ENCODE measurements at places on chromosomes 4 and X.

DNA sequence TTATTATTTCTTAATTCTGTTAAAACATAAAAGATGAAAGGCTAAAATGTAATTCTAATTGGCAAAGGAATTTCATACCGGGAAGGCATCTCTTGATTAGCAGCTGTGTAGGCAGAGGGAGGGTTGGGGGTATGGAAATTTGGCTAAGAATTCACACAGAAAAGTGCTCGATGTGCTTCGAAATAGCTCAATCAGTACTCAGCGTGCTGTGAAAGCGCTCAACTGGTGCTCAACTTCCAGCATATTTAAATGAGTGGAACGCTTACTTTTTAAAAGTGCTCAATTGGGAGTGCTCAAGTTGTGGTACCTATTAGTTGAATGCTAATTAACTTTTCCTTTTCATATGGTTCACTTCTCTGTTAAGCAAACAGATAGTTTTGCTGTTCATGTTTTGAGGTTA, 695.9 kb upstream of the ATOH1 start:
- no peak for DNase-seq

DNA sequence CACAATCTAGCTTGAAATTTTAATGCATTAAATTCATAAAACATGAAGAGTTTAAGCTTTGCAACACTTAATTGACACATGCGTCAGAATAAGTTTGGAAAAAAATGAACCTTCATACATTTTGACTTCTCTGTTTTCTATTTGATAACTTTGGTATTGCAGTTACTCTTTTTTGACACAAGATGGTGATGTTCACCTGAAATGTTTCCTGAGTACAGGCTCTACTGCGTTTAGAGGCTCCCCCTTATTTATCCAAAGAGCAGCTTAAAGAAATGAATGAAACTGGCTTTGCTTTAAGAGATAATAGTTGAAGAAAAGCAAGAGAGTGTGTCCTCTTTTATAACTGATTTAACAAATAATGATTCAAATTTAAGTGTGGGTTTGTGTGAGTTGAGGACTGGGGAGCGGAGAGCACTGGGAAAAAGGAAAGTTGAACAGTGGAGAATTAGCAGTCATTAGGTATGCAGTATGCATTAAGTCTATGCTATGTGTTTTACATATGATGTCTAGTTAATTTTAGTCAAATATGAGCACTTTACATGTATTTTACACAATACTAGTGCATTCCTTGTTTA, 180.6 kb upstream of the NUDT6 start:
- DNase-seq, result no peak

DNA sequence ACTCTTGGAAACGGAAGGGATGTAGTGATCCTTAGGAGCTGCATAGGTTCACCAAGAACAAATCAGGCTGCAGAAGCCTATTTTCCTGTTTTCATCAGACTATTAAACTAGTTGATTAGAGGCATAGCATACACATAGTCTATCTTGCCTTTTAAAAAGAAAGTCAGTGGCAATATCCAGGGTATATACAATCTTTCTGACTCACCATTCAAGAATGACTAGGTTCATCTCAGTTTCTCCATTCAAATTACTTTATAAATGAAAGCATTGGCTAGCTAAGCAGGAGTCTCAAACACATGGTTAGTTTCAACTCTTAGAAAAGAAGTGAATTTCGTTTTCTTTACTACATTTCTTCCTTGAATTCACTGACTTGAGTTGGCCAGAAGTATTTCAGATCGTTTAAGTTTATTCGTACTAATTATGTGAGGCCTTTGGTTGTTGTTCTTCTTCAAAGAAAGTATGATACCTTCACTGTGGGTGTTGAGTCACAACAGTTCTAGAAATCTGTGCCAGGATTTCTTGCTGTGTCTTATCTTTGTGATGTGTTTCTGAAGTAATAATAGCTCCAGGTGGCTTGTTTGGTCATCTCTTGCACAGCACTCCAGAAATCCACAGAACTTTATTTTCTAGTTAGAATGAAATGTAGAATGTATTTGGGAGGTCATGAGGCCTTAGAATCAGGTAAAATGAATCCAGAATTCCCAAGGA, 88.2 kb downstream of the AWAT2 start:
- no peak for DNase-seq

DNA sequence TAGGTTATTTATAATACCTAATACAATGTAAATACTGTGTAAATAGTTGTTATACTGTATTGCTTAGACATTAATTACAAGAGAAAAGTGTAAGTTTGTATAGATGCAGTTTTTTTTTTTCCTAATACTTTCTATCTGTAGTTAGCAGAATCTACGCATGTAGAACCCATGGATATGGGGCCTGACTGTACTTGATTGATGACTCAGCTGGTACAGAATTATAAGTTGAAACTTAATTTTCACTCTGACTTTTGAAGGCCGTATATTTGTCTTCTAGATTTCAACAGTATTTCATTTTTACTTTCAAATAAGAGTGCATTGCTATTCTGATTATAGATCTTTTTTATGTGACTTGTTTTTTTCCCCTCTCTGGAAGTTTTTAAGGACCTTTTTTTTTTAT, 30.8 kb upstream of the NDUFC1 start:
- no peak for DNase-seq

GRCh38 chr4:55793479-55793878, 26.1 kb upstream of the EXOC1L start:
- no peak for DNase-seq

DNA sequence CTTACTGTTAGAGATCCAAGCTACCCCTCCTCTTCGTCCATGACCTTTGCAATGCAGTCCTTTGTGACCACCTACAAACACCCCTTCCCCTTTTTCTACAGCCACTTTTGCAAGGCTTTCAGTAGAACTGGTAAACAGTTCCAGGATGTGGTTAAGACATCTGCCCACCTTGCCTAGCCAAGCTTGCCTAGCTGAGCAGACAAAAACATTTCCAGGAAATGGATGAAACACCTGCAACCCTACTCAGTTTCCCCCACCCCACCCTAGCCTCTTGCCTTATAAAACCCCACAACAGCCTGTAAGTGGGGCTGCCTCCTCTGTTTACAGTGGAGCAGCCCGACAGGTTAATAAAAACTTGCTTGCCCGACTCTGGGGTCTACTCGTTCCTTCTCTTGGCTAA, 133.8 kb downstream of the ZC4H2 start:
- DNase-seq, result no peak

DNA sequence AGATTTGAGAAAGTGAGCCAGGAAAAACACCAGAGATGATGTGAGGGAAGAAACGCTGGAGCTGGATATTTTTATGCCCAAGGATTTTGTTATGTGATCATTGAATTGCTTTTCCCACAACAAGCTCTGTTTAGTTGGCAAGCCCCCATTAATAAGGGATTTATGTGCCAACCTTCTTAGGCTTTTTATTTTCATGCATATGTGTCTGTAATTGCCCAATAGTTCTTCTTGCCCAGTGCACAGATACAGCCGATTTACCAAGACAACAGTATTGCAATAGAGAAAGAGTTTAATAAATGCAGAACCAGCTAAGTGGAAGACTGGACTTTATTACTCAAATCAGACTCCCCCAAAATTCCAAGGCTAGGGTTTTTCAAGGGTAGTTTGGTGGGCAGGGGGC, 57.7 kb downstream of the TRIM2 start:
- DNase-seq, result no peak

GRCh38 chrX:151031391-151031975, 48.3 kb downstream of the HMGB3 start:
- no peak for DNase-seq

- DNase-seq, result no peak
Observed at GRCh38 chr4:98518559-98519267, 139.7 kb downstream of the TSPAN5 start.

DNA sequence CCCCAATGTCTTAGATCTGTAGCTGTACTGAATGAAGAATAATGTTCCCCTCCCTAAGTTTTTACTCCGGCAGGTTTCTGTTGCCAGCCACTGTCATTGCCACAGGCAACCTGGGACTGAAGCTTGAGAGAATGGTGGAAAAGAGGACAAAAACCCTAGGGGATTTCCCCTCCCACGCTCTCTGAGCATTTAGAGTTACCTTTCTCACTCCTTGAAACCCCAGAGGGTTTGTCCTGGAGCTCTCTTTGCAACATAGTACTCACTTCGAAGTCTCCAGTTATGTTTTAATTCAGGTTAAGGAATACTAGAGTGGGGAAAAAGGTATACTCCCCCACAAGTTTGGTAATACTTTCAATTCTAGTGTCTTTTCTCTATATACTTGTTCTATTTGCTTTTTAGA, 31.5 kb downstream of the F8 start:
- DNase-seq, result no peak

DNA sequence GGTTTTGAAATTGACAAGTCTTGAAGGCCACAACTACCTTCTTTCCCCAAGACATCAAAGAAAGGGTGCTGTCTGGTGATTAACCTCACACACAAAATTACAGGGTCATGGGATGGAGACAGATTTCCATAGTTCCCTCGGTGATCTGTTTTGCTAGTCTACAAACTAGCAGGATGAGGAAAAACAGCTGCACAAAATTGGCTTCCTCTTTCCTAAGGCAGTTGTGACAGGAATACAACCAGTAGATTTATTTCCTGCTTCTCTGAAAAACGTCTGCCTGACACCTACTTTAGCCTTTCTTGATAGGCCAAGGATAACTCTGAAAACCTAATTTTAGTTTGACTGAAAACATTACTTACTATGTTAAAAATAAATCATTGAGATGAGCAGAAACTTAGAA, 39.6 kb downstream of the DKK2 start:
- no peak for DNase-seq

DNA sequence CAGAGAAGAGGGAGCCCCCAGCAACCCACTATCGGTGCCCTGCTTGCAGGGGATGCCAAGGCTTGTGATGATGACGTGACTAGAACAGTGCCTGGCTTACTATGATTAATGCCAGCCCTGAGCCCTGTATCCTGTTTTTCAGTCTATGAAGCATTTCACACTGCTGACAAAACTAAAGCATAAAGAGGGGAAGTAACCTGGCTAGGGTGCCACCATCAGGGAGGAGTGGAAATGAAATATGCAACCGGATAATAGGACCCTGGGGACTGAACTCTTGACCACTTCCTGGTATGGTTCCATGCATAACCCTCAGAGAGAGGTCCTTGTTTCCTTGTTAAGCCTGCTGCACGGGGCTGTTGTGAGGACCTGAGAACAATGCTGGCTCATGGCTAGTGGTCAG, 50.3 kb downstream of the MED28 start:
- DNase-seq, result no peak

DNA sequence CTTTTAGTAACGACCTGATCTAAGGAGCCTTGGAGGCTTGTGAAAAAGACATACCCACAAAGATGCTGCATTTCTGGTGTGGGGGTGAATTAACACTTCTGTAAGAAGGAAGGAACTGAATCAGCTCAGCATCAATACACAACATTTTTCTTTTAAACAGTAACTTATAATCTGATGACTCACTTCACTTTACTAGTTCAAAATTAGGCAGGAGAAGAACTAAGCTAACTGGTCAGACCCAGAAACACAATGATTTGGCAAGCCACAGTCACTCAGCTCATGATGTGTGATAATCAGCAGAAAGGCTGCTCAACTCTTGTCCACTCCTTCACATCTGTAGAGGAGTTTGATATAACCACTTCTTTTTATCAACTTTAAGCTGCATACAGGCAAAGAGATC, 4.6 kb downstream of the MMAA start:
- DNase-seq, result no peak

DNA sequence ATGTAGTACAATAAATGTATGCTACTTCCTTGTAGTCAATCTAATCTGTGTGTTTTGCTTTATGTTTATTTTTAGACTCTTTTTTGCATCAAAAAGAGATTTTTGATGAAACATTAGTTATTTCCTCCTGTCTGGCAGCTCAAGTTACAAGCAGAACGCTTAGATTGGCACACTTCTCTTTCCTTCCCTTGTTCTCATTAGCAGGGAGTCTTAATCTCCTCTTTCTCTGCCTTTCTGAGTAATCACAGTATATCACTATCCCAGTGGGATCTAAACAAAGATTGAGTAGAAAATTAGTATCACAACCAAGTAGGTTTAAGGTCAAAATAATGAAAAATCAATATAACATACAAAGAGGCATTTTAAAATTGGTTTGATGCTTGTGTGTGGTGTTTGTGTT, 1192.6 kb downstream of the C4orf33 start:
- no peak for DNase-seq

GRCh38 chrX:13433298-13433605, 113.4 kb upstream of the ATXN3L start:
- DNase-seq, result no peak

DNA sequence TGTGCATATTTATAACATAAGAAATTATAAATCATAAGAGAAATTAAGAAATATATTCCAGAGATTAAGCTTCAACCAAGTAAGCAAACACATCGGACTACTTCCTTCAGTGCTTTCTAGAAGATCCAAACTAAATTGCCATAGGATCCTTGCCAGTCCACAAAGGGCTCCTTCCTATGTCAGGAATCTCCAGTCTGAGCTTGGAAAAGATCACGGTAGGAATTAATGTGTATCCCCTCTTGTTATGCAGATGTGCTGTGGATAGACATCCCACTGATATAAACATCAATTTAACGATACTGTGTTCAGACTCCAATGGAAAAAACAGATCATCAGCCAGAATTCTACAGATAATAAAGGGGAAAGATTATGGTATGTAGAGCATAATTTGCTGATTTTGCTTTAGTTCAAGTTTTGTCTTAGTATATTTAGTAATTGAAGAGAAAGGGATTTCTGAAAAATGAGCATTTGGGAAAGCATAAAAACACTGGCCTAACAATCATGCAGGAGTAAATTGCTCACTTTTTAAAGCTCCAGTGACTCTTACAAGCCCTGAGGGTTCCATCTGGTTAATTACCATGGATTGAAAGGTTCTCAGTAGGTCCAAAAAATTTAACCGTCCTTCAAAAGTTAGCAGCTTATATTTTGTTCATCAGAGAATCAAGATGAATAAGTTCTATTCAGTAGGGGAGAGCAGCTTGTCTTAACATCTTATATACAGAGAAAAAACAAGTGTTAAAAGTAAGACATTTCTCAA, 65.9 kb downstream of the HHIP start:
- no peak for DNase-seq

- no peak for DNase-seq
Observed at GRCh38 chr4:175427751-175428150, 384.3 kb downstream of the GPM6A start.

GRCh38 chrX:133796282-133796681, 189.1 kb downstream of the GPC3 start:
- DNase-seq, result no peak

DNA sequence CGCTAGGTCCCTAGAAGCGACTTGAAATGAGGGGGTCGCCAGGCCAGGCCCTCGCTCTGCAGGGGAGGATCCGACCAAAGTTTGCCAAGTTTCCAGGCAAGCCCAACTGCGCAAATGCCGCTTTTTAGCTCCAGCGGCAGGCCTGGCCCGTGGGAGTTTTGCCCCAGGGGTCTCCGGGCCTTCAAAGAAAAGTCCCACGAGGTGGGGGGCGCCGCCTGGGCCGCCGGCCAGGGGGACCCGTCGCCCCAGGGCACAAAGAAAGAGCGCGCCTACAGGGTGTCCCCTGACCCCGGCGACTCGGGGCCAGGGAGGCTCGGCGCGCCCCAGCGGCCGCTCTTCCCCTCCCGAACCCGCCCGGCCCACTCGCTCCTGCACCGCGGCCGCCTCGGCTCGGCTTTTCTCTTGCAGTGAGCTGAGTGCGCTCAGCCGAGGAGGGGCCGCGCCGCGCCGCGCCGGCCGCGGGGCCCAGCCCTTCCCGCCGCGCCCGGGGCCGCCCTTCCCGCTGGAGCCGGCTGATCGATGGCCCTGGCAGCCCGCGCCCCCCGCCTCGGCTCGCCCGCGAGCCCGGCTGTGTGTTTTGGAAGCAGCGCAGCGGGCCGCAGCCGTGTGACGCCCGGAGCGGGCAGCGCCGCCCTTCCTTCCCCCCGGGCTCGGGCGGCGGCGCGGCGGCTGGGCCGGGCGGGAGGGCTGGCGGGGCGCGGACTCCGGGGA, 754 bp upstream of the KLF3 start:
- no peak for DNase-seq

Measured in omental fat pad (tissue), 4 donors.